ENCODE measurements at places on chromosomes 5 and 9. TPM values are rescaled to one million over a fixed set of nuclear protein-coding genes. Genes with fewer than 3 reads are reported as not detected.

SLC25A2 gene
- total RNA-seq: 0.50 TPM

DNA sequence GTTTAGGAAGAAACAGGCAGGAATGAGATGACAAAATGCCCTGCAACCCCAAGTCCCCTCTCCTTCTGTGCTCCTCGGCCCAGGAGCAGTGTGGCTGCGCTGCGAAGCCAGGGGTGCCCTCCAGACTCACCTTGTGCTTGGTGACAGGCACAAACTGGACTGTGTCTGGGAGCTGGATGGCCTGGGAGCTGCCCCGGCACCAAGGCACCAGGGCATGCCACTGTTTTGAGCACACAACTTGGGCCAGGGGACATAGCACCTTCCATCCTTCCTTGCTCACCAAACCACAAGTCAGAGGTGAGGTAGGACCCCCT is 51.1 kb downstream of the PRRT1B start:
- no peak overlapping the region for H3K27ac ChIP-seq
- no peaks in the 10 kb centered on the region for H3K27me3 ChIP-seq
- H3K4me3 ChIP-seq: no peak overlapping the region
- no peaks in the 10 kb centered on the region for H3K4me1 ChIP-seq

TBC1D2 gene
- total RNA-seq: 10.4 TPM

CRHBP gene
- total RNA-seq: 14.4 TPM

DNA sequence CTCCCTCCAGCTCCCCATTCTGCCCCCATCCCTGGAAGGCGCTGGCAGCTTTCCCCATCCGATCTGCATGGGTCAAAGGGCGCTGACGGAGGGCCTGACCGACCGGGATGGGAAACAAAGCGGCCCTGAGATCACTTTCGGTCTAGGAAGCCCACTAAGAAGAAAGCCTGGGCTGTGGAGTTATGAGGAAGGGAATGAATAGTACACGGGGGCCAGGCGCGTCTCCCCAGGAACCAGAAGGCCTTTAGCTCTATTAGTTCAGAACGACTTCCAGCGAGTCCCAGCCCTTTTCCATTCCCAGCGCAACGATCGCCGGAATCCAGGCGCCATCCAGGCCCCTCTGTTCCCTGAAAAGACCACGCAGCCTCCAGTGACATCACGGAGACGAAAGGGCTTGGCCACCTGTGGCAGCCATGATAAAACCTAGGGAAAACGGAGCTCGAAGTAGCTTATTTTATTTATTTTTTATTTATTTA is 70.1 kb upstream of the CCDC180 start:
- H3K4me3 ChIP-seq: peak overlapping the region; percentile 93
- H3K36me3 ChIP-seq: peaks cover 8% of the 10 kb centered on the region
- H3K4me1 ChIP-seq: peaks cover 5% of the 10 kb centered on the region
- peak; percentile 70 for DNase-seq
- no peak overlapping the region for H3K27ac ChIP-seq

DNA sequence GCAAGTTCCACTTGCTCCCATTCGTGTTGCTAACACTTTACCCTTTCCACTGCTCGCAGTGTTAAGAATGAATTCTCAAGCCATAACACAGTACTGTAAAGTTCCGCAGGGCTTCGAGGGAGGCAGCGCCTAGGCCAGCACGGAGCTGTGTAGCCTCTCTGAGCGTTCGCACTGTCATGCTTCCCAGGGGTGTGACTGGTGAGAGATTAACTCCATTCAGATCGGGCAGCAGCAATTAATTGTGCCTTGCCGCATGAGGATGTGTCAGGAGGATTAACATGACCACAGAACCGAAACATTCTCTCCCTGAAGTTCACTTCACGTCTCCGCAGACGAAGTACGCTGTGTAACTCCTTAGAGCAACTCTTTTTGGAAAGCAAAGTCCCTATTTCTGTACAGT is 23.2 kb downstream of the ZBTB34 start:
- peaks cover 11% of the 10 kb centered on the region for H3K4me1 ChIP-seq
- H3K4me3 ChIP-seq: no peak overlapping the region
- no peak overlapping the region for H3K27ac ChIP-seq
- peak; percentile 61 for DNase-seq
- peaks cover 46% of the 10 kb centered on the region for H3K36me3 ChIP-seq
- no peaks in the 10 kb centered on the region for H3K27me3 ChIP-seq

DNA sequence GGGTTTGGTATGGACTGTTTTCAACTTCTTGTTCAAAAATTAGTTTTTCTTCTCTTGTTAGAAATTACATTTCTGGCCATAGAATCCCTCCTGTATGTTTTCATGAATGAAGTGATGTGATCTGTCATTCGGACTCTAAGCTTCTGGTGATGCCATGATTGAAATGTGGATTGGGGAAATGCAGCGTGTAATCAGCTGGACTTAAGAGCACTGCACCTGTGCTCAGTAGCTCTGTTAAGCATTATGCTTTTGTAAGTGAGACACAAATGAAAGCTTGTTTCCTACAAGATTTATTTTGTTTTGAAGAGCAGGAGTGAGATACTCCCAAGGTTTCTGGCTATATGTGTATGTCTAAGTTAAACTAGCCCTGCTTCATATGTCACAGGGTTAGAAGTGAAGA is 24.0 kb upstream of the FAM120AOS start:
- no peaks in the 10 kb centered on the region for H3K4me1 ChIP-seq
- no peaks in the 10 kb centered on the region for H3K27me3 ChIP-seq
- no peak for DNase-seq
- peaks cover 61% of the 10 kb centered on the region for H3K36me3 ChIP-seq
- H3K27ac ChIP-seq: no peak overlapping the region

OR1J2 gene
- total RNA-seq: not detected

DNA sequence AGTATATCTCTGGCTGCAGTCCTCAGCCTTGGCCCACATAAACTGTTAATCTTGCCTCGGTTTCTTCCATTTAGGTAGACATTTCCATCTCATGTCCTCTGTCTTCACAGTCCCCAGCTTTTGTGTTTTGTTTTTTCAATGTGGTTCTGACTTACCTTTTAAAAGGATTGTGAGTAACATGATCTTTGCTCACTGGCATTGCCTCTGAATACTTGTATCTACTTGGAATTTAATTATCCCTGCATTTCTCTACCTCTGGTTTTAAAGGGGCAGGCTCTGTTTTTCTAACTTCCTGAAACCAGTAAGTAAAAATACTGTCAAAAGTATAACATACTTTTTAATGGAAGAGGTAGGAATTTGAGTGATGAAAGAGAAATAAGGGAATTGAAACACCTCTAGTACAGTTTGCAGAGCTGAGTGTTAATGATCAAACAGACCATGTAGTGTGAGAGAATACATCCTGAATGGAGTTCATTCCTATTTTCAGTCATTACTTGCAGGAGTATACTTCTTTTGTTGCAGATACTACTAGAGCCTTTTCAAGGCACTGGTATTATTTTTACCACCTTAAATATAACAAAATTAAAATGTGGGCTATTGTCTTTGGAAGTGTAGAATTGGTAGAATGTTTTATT is 62.6 kb downstream of the MTREX start:
- H3K27me3 ChIP-seq: no peaks in the 10 kb centered on the region
- no peak for DNase-seq
- H3K4me3 ChIP-seq: no peak overlapping the region

PCA3 gene
- total RNA-seq: not detected

GRCh38 chr5:140141241-140141640 is 15.5 kb downstream of the IGIP start:
- H3K4me3 ChIP-seq: no peak overlapping the region
- DNase-seq: no peak
- H3K27me3 ChIP-seq: peaks cover 36% of the 10 kb centered on the region
- H3K4me1 ChIP-seq: peaks cover 9% of the 10 kb centered on the region

SLC6A3 gene
- 0.08 TPM for total RNA-seq

DNA sequence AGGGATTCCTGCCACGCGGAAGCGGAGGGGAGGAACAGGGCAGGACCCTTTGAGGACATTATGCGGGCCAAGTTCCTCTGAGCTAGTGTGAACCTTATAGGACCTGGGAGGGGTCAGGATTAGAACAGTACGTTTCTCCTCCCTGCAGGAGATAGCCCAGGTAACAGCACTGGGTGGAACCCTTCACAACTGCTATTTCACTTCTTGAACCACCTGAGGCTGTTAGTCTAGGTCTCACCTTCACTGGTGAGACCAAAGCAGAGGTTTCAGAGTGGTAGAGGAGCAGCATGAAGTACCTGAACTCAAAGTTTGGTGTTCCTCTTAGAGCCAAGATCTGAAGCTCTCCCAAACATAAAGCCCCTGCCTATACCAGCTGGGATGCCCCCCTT is 832 bp downstream of the EIF4EBP3 start:
- H3K27ac ChIP-seq: peak overlapping the region; percentile 5
- DNase-seq: no peak
- H3K27me3 ChIP-seq: no peaks in the 10 kb centered on the region
- peak overlapping the region; percentile 58 for H3K4me3 ChIP-seq
- peaks cover 18% of the 10 kb centered on the region for H3K4me1 ChIP-seq

DNA sequence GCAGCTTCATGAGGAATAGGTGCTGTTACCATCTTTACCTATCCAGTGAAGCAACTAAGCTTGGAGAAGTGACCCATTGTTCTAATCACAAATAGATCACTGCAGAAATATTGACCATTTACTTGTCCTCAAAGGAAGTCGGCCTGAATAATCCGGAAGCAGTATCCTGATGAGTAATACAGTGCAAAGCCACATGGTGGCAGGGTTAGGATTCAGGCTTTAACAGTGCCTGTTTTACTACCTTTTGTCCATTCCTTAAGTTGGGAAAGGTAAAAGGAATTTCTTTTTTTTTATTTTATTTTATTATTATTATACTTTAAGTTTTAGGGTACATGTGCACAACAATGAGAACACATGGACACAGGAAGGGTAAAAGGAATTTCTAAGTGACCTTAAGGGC is 336.3 kb downstream of the KDM4C start:
- peaks cover 6% of the 10 kb centered on the region for H3K4me1 ChIP-seq
- H3K4me3 ChIP-seq: no peak overlapping the region
- H3K27ac ChIP-seq: no peak overlapping the region
- H3K27me3 ChIP-seq: no peaks in the 10 kb centered on the region
- DNase-seq: peak; percentile 71
- H3K36me3 ChIP-seq: peaks cover 1% of the 10 kb centered on the region

DNA sequence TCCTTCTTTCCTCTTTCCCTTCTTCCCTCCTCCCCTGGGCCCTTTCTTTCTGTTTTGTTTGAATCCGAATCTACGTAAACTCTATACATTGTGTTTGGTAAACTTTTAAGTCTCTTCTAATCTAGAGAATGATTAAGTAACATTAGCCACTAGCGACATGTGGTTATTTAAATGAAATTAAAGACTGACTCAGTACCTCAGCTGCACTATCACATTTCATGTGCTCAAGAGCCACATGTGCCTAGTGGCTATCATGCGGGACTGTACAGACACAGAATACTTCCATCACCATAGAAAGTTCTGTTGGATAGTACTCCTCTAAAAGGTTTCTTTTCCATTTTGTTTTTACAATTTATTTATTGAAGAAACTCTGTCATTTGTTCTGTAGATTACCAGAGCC is 29.0 kb downstream of the DCTN4 start:
- no peak overlapping the region for H3K4me3 ChIP-seq
- peaks cover 82% of the 10 kb centered on the region for H3K36me3 ChIP-seq
- no peak for DNase-seq
- no peaks in the 10 kb centered on the region for H3K4me1 ChIP-seq

TMEFF1 gene
- 111 TPM for total RNA-seq

FGD3 gene
- 1.9 TPM for total RNA-seq

NRG2 gene
- total RNA-seq: 4.9 TPM

CFAP77 gene
- total RNA-seq: 2.2 TPM

- no peak overlapping the region for H3K27ac ChIP-seq
- no peaks in the 10 kb centered on the region for H3K36me3 ChIP-seq
- peaks cover 38% of the 10 kb centered on the region for H3K27me3 ChIP-seq
- H3K4me1 ChIP-seq: peaks cover 3% of the 10 kb centered on the region
- no peak overlapping the region for H3K4me3 ChIP-seq
- no peak for DNase-seq
Observed at GRCh38 chr5:76495870-76496269, 92.8 kb downstream of the IQGAP2 start.

- no peaks in the 10 kb centered on the region for H3K4me1 ChIP-seq
- no peak overlapping the region for H3K4me3 ChIP-seq
- H3K27ac ChIP-seq: no peak overlapping the region
- H3K27me3 ChIP-seq: no peaks in the 10 kb centered on the region
- no peak for DNase-seq
Observed at GRCh38 chr9:123468541-123468940, 112.5 kb downstream of the CRB2 start.

DNA sequence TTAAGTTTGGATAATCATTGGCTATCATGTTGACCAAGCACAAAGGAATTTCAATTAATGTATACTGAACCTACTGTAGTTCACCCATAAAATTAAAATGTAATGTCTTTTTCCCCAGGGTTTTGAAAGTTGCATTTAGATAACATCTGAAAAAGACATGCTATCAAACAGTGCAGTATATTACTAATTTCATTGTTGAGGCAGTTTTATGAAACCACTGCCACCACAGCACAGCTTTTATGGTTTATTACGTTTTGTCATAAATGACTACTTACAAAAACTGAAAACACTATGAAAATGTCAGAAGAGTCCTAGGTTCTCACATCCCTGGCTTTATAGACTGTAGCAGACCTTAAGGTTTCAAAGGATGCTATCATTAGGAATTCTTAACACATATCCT is 32.0 kb upstream of the HAPLN1 start:
- H3K27ac ChIP-seq: no peak overlapping the region
- no peak for DNase-seq
- no peaks in the 10 kb centered on the region for H3K36me3 ChIP-seq
- H3K4me1 ChIP-seq: no peaks in the 10 kb centered on the region
- no peak overlapping the region for H3K4me3 ChIP-seq

TOR2A gene
- total RNA-seq: 7.4 TPM

GRCh38 chr5:81450940-81451339 is 57.0 kb upstream of the ACOT12 start:
- no peak for DNase-seq
- H3K4me3 ChIP-seq: no peak overlapping the region
- no peak overlapping the region for H3K27ac ChIP-seq
- no peaks in the 10 kb centered on the region for H3K36me3 ChIP-seq

- no peak overlapping the region for H3K4me3 ChIP-seq
- no peaks in the 10 kb centered on the region for H3K27me3 ChIP-seq
- no peak overlapping the region for H3K27ac ChIP-seq
- H3K36me3 ChIP-seq: no peaks in the 10 kb centered on the region
- DNase-seq: no peak
Observed at GRCh38 chr5:126124706-126125345, 298.4 kb upstream of the GRAMD2B start.

DNA sequence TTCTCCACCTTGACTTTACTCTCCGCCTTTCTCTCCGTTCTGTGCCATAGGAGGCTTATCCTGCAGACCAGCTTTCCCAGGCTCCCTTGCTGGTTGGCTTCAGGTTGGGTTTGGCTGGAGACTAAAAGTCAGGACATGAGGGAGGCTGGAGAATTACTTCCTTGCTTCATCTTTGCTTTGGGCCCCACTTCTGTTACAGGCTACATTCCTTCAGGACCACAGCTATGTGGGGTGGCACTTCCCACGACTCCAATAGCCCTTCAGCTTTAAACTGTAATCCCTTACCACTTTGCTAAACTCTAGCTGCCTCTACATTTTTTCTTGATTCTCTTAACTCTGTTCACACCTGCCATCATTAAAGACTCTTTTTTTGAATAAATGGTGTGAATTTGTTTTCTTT is 186.7 kb upstream of the NR4A3 start:
- no peaks in the 10 kb centered on the region for H3K27me3 ChIP-seq
- DNase-seq: no peak
- no peak overlapping the region for H3K27ac ChIP-seq
